Bone marrow (tissue), 2 donors: ENCODE measurements at places on chromosomes 11 and 22.
A peak's percentile ranks its signal among the peaks of the same experiment; 100 is the strongest.

GRCh38 chr22:19052941-19053541, 69.2 kb downstream of the DGCR2 start:
- no peak for DNase-seq

DNA sequence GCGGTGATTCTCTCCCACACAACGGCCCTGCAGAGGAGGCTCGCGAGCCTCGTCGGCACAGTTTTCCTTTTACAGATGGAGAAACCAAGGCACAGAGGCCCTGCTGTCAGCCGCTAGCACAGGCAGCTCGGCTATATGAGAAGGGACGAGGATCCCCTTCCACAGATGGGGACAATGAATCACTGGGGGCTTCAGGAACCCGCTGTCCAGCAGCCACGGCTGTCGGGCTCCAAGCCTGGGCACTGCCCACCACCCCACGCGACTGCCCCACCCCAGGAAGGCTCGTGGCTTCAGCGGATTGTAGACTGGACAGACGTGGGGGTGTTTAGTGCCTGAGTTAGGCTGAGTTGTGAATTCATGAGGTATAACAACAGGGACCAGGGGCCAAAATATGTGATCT, 17.2 kb upstream of the FGF3 start:
- no peak for DNase-seq

DNA sequence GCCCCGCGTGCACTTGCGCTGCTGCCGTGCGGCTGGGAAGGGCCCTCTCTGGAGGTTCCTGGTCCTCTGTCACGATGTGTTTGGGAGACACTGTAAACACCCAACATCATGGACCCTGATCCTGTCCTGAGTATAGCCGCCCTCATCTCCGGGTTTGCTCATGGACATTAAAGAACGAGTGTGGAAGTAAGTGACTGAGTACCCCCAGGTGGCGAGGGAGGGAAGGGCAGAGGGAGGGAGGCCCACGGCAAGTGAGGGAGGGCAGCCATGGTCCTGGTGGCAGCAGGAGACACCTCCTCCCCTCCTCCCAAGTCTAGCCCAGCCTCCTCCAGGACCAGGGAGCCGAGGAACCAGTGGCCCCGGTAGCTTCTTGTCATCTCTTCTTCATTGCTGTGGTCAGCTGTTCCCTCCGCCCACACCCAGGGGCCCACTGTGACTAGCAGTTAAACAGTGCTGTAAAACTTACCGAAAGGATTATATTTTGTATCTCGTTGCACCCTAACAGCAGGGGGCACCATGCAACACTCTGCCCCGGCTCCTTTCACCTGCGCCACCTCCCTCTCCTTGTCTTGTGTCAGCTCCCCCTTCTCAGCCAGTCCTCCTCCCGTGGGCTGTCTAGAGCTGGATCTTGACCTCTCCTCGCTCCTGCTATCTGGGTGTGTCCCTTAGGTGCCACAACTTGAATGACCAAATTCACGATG, 566.5 kb upstream of the B3GAT1 start:
- no peak for DNase-seq

- no peak for DNase-seq
Observed at GRCh38 chr11:74446532-74446938, 20.8 kb downstream of the KCNE3 start.

GRCh38 chr11:497565-498296, 9.3 kb downstream of the RNH1 start:
- DNase-seq = no peak

GRCh38 chr11:65551572-65552387, 6.4 kb downstream of the LTBP3 start:
- DNase-seq = no peak

GRCh38 chr11:57083641-57084385, 95.1 kb downstream of the OR5AK2 start:
- DNase-seq = no peak

GRCh38 chr11:94882931-94883330, 90.4 kb downstream of the CWC15 start:
- DNase-seq = no peak

DNA sequence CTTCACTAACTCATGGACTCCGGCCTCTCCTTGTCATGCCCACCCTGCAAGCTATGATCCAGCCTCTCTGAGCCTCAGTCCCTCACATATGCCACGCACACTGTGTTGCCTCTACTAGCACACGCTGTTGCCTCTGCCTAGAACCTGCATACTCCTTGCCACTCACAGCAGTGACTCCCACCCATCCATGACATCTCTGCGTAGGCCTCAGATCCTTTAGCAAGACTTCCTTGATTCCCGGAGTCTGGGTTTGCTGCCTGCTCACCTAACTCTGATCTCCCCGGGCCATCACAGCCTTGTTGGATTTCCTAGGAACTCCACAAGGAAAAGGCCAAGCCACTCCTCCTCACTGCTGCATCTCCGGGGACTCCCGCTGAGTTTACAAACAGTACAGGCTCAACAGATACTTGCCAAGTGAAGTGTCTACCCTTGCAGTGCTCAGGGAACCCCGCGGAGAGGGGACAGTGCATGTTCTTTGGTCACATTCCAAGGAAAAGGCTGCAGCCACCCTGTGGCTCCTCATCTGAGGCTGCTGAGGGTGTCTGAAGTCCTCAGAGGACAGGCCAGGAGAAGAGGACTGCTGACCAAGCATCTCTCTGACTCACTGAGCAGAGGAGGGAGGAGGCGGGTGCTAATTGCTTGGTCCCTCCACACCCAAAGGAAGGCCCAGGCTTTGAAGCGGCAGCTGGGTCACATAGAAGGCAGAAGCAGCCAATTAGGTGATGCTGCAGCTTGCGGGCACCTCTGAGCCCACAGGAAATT, 42.4 kb upstream of the NAV2 start:
- DNase-seq = no peak

- no peak for DNase-seq
Observed at GRCh38 chr22:23119494-23120414, 22.0 kb downstream of the RSPH14 start.

- peak; percentile 77 for DNase-seq
Observed at GRCh38 chr22:39236321-39237317, 8.2 kb downstream of the PDGFB start.

- no peak for DNase-seq
Observed at GRCh38 chr22:38266120-38266519, 6.7 kb downstream of the TMEM184B start.

- peak; percentile 20 for DNase-seq
Observed at GRCh38 chr11:36265793-36266628, 23.2 kb downstream of the COMMD9 start.

DNA sequence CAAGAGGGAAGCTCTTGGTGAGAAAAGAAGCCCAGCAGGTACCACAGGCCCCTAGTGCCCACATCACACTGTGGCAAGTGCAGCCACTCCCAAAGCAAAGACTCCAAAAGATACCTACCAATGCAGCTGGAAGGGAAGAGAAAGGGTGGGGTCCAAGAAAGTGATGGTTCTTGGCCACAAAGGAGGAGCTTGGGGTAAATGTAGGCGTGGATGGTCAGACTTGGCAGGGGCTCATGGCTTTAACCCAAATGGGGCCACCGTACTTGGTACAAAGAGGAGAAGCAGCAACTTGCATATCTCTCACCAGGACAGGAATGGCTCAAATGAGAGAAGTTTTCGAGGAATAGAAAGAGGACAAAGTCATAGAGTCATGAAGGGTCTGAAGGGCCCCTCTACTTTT, 4.8 kb downstream of the MAP3K11 start:
- DNase-seq = no peak

- DNase-seq = no peak
Observed at GRCh38 chr11:134070342-134070845, 1.5 kb downstream of the JAM3 start.

DNA sequence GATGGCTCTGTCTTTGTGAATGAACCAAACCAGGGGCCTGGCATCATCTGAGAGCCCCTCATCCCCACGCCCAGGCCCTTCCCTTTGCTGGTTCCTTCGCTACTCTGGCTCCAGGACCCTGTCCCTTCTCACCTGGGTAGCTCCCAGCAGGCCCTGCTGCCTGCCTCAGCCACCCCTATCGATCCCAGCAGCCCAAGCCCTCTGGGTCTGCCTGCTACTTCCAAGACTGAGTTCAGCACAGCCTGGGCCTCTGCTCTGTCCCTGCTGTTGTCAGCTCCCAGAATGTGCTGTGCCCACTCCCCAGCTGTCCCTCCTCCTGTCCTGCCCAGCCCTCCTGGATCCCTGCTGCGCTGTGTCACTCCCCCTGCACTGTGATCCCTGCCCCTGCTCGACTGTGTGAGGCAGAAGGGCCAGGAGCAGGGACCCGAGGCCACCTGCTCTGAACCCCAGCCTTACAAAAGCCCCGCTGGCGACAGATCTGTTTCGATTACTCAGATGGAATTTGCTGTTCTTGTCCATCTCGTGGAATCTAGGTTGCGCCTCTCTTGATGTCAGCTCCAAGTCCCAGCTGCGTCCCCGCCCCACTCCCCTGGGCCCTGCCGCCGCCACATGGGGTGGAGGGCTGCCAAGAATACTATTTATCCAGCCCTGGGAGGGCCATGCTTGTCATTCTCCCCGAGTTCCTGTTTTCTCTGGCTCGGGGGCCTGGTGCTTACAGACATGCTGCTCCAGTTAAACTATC, 13.0 kb downstream of the MRPL21 start:
- peak; percentile 76 for DNase-seq

GRCh38 chr11:46907606-46908005, 10.7 kb downstream of the LRP4 start:
- DNase-seq = no peak

GRCh38 chr11:128205796-128206195, 381.6 kb downstream of the ETS1 start:
- DNase-seq = no peak

GRCh38 chr22:37100589-37101127, 8.9 kb downstream of the TMPRSS6 start:
- no peak for DNase-seq

DNA sequence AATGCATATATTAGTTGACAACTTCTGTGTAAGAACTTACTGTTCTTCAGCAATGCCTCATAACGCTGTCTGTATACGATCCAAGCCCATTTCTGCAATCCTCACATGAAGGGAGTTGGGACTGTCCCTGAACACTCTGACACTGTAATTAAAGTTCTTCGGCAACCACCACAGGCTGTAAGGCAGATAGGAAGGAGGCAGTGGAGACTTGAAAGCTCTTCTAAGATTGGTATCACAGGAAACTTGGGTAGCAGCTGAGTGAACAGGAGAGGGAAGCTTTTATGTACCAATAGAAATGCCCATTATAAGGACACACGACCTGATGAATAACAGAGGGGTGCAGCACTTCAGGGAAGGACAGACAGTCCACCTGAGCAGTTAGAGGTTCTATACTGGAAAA, 12.0 kb upstream of the GAB2 start:
- peak; percentile 40 for DNase-seq
